ENCODE measurements at places on chromosomes 1 and 21. TPM values are rescaled to one million over a fixed set of nuclear protein-coding genes. Genes with fewer than 3 reads are reported as not detected.

The RAB42 gene
- total RNA-seq, result 5.2 TPM

The PLEKHG5 gene
- 52.8 TPM for total RNA-seq

The KRTAP19-1 gene
- total RNA-seq, result not detected

The LINGO4 gene
- total RNA-seq, result not detected

The PYCR2 gene
- 26.7 TPM for total RNA-seq

The SOAT1 gene
- 20.1 TPM for total RNA-seq

The FNDC10 gene
- total RNA-seq, result 0.94 TPM

The CHIT1 gene
- not detected for total RNA-seq

The PLA2G2C gene
- total RNA-seq, result not detected

The ZFP69B gene
- 1.9 TPM for total RNA-seq

The PI4KB gene
- 54.2 TPM for total RNA-seq

The GJA9 gene
- not detected for total RNA-seq

The AQP10 gene
- not detected for total RNA-seq

The LCE1C gene
- total RNA-seq, result not detected

The RBM11 gene
- total RNA-seq, result not detected

The FLG2 gene
- total RNA-seq, result not detected

The NEXN gene
- total RNA-seq, result 6.9 TPM

The PM20D1 gene
- total RNA-seq, result not detected

The OR2W3 gene
- not detected for total RNA-seq

The IVL gene
- total RNA-seq, result not detected

The TFF2 gene
- not detected for total RNA-seq

The ZNF695 gene
- 3.3 TPM for total RNA-seq

The EYA3 gene
- total RNA-seq, result 18.2 TPM

The BARHL2 gene
- under 0.01 TPM for total RNA-seq

The UTP25 gene
- total RNA-seq, result 3.7 TPM

The PLXNA2 gene
- total RNA-seq, result 43.1 TPM

The RNF186 gene
- total RNA-seq, result not detected

The SYT14 gene
- 0.32 TPM for total RNA-seq

The CD52 gene
- total RNA-seq, result not detected

The RIPPLY3 gene
- total RNA-seq, result not detected

The MYOM3 gene
- under 0.01 TPM for total RNA-seq

The RPTN gene
- total RNA-seq, result not detected

The DISP3 gene
- under 0.01 TPM for total RNA-seq

The LHX8 gene
- total RNA-seq, result not detected

The MIXL1 gene
- 0.06 TPM for total RNA-seq

The FCRL1 gene
- total RNA-seq, result not detected

The SCMH1 gene
- 16.7 TPM for total RNA-seq

All from bladder microvascular endothelial cell (primary cell).